NCI-H1417 (cell line): ENCODE measurements at places on chromosomes 7 and 10.

DNA sequence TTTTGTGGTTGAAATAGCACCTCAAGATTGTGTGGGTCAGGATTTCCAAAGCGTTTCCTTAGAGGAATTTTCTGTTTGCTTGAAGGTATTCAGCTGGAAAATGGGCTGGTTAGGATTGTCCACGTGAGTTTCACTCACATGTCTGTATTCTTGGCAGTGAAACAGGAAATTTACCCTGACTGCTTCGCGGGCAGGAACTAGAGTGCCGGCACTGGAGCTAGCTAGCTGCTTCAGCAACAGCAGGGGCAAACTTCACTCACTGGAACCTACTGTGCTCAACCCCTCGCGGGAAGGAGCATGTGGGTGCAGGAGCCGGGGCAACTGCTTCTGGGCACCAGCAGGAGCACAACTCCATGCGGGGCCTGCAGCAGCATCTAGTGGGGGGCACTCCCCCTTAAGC lies 38.0 kb upstream of the RTKN2 start:
- DNase-seq: no peak

GRCh38 chr10:78964952-78965633 lies 103.7 kb upstream of the ZMIZ1 start:
- peak; percentile 75 for DNase-seq

GRCh38 chr7:71787513-71787912 lies 624.6 kb downstream of the CALN1 start:
- DNase-seq: no peak

DNA sequence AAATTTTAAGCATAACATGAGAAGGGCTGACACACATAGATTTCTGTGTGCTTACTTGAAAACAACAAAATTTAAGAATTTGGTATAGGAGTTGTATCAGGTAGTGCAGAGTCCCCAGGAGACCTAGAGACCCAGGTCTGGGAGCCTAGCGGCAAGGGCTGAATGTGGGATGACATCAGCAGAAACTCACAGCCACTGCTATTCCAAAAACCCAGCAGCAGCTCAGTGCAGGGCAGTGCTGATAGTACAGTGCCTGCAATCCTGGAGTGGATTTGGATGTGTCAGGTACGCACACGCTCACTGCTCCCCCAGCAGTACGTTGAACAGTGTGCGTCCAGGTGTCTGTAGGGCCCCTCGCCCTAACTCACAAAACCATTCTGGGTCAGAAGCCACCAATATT lies 87.1 kb downstream of the EGFR start:
- DNase-seq: no peak

DNA sequence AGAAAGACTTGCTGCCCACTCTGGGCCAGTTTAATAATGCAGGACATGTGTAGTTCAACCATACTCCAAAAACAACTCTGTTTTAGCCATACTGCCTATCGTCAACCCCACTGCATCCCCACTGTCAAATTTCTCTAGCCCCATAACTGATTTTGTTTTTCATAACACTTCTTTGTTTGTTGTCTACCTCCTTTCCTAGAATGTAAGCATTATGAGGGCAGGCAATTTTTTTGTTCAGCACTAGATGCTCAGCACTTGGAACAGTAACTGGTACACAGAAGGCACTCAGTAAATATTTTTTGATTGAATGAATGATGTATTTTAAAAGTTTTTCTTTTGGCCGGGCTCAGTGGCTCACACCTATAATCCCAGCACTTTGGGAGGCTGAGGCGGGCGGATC lies 183.8 kb upstream of the MKLN1 start:
- no peak for DNase-seq

GRCh38 chr10:14945108-14945507 lies 8.8 kb downstream of the DCLRE1C start:
- DNase-seq: no peak

GRCh38 chr7:86600506-86601290 lies 43.0 kb upstream of the GRM3 start:
- DNase-seq: peak; percentile 19
